ENCODE measurements at places on chromosomes 2 and 18.

DNA sequence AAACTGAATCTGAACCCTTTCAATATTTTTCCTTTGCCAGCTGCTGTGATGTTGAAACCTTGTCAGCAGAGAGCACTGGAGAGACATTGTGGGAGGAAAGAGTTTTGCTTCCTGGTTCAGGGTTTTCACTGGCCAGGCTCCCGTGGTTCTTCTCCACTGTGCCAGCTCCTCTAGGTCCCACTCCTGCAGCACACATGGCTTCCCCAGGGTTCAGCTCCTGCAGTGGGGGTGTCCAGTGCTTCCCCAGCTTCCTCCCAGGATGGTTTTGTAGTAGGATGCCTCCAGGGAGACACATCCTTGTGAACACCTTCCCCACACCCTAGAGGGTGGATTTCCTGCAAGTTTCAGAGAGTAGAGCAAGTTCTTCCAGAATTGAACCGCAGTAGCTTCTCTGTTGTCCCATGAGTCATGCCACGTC is 24.0 kb upstream of the SULT1C3 start:
- no peak for DNase-seq

GRCh38 chr2:43321446-43321845 is 95.0 kb upstream of the ZFP36L2 start:
- DNase-seq, result no peak

GRCh38 chr18:62586781-62587487 is 64.1 kb downstream of the ZCCHC2 start:
- no peak for DNase-seq

DNA sequence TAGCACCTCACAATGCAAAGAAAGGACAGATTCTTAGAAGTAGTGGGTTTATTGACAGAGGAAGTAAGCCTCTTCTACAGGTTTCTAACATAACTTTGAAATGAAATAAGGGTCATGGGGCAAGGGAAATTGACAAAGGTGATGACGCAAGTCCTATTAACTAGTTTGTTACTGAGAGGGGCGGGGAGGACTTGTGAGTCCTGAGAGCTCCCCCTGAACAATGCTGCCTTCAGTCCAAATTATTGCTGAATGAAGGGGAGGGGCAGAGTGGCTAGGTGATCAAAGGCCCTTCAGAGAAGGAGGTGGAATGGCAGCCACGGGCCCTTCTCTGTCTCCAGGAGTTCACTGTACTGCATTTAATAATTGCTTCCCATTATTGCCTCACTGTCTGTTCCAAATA is 390.0 kb downstream of the MEIS1 start:
- DNase-seq, result no peak

DNA sequence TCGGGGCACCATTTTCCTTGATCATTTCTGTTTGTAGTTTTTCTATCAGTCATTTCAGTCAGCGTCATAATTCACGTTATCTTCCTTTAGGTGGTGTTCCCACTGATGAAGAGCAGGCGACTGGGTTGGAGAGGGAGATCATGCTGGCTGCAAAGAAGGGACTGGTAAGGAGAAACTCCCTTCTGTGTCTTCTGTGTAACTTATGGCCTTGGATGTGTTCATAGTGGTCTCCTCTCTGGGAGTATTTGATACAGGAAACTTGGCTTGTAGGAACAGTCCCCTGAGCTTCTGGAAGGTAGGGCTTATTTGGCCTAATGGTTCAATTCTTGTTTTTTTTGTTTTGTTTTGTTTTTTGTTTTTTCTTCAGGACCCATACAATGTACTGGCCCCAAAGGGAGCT is 1.1 kb downstream of the COX5B start:
- DNase-seq, result no peak

- DNase-seq, result no peak
Observed at GRCh38 chr2:241837197-241837965, 21.3 kb downstream of the PDCD1 start.

DNA sequence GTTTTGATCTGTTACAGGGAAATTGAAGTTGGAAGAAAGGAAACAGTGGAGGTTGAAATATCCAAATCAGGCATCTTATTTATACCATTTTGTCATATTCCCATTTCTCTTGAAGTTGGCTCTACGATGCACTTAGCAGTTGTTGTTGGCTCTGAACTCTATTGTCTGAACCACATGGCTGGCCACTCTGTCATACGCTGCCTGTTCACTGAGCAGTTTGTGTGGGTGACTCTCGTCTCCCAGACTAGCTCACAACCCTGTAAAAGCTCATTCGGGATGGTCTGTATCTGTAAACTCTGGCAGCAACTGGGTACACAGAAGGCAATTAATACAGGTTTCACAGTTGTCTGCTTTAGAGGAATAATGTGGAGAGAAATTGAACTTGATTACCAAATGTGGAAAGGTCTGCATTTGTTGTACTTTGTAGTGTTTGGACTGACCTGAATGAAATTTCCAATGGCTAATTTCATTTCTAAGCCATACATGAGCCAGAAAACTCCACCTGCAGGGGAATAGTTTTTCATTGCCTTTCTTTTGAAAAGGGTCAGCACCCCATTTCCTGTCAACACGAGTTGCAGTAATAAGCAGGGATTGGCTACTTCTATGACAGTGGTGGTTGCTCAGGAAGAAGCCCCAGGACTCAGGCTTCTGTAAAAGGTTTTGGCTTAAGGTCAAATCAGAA is 378.2 kb downstream of the OSR1 start:
- no peak for DNase-seq

- DNase-seq, result no peak
Observed at GRCh38 chr2:108324531-108325255, 36.0 kb downstream of the SULT1C2 start.

- no peak for DNase-seq
Observed at GRCh38 chr2:214100488-214100887, 310.4 kb upstream of the VWC2L start.

DNA sequence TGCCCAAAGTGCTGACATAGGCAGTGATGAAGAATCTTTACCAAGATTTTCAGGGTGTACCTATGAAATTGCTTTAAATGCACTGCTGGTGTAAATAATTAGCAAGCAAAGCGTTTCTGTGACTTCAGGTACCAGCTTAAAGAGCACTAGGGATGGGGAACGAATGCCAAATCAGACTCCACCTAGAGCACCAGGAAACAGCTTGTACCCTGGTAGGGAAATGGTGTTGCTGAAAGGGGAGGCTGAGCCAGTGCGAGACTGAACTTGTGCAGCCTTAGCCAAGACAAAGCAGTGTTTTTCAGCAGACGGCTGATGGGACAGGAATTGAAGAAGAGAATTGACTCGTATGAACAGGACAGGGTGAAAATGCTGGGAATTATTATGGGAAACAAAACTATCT is 65.6 kb downstream of the TWSG1 start:
- DNase-seq, result no peak

DNA sequence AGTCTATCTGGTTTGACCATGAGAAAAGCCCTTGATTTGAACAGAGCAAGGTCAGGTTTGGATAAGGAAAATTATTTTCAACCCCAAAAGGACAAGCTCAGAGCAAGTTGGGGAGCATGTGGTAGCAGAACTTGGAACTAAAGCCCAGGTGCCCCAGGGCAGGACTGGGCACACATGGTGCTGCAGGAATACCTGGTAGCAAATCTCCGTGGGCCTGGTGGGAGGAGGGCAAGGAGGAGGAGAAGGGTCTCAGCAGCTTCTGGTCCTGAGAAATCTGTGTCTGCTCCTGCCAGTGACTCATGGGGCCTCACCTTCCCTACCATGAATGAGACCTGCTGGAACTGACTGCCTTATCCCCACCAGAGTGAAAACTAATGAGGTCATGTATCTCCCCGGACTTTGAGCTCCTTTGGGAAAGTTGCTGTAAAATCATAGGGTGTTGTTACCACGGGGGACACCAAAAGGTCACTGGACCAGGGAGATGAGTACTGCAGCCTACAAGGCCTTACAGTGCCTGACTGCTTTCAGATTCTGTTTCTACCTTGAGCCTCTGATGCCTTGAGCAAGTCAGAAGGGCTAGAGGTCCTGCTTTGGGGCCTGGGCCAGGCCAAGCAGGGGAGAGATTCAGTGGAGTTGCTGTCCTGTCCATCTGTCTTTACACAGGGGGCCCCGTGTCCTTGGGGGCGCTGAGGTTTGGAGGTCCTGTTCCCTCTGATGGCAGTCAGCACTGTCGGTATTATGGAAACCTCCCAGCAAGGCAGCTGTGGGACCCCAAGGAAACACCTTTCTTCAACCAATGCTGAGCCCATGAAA is 304.0 kb downstream of the MYCN start:
- no peak for DNase-seq

DNA sequence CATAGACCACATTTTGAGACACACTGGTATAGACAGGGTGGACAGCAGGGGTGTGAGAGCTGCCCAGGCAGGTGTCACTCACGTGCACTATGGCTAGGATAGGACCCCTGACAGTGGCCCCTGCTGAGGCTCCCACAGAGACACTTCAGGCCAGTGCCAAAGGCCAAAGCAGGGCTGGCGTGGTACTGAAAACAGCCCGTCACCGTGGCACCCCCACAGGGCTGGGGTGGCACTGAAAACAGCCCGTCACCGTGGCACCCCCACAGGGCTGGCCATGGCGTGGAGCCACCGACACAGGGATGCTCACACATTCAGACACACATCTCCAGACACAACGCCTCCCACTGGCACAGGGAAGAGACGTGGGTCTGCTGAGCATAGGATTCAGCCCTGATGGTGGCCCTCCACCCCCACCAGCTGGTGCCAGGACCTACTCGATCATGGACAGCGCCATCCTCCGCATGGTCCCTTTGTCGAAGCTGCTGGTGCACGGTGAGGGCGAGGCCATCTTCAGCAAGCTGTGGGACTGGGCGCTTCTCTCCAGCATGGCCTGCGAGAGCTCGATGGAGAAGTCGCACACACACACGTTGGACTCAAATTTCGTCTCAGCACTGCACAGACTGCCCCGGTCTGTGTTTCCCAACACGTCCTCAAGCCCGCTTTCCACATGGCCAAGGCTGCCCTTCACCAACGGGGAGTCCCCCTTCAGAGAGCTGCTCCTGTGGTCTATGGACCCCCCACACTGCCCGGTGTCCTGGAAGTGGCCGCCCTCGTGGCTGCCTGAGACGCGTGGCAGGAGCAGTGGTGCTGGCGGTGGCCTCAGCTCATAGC is 34.1 kb downstream of the ANKMY1 start:
- DNase-seq, result no peak

- no peak for DNase-seq
Observed at GRCh38 chr2:39608686-39609441, 56.9 kb upstream of the TMEM178A start.

- no peak for DNase-seq
Observed at GRCh38 chr2:158501301-158501700, 44.5 kb downstream of the PKP4 start.

DNA sequence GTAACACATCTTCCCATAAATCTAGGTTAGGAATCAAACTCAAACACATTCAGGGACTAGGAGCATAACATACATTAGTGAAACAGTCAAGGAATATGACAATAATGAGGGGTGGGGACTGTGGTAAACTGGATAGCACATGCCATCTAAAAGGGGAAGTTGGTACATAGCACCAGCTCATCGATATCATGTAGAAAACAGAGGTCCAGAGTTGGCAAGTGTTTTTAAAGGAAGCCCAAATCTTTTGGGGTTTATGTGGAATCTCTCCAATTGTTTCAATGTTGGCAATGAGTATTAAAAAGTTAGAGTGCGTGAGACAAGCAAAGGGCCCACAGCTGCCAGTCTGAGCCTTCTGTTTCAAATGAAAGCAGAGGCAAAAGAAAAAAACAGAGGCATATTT is 24.4 kb downstream of the KLF7 start:
- DNase-seq, result no peak

DNA sequence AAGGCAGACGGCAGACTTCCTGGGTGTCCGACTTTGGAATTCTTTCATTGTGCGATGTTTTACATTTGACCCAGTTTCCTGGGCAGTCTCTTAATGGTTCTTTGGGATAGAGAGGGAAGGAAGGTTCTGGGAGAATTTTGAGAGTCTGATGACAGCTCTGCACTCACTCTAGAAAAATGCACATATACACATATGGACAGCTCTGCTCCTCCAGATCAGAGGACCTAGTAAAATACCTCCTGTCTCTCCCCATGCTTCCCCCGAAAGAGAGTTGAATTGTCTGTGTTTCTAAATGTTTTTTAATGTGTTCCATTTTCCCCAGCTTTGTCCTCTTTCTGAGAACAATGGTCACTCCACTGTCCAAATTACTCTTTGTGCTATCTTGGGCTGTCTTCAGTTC is 102.0 kb upstream of the CXCR4 start:
- no peak for DNase-seq
